ENCODE measurements at places on chromosomes 13 and 19. TPM values are rescaled to one million over a fixed set of nuclear protein-coding genes. Genes with fewer than 3 reads are reported as not detected.

Gene C19orf38
- 0.49 TPM for total RNA-seq

Gene RNF113B
- not detected for total RNA-seq

Gene SOX1
- not detected for total RNA-seq

- no peaks in the 10 kb centered on the region for H3K36me3 ChIP-seq
- H3K27ac ChIP-seq: no peak overlapping the region
- H3K4me3 ChIP-seq: no peak overlapping the region
Measured at GRCh38 chr19:13022859-13023636, 27.8 kb downstream of the NFIX start.

DNA sequence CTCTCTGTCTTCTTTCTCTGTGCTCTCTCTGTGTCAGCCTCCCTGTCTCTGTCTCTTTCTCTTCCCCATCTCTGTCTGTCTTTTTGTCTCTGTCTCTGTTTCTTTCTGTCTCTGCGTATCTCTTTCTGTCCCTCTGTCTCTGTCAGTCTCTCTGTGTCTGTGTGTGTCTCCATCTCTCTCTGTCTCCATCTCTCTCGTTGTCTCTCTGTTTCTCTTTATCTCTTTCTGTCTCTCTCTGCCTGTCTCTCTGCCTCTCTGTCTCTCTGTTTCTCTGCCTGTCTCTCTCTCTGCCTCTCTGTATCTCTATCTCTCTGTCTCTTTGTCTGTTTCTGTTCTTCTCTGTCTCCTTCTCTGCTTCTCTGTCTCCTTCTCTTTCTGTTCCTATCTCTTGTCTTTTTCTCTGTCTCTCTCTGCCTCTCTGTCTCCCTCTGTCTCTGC, 15.7 kb upstream of the TCF3 start:
- H3K36me3 ChIP-seq: no peaks in the 10 kb centered on the region
- no peak for DNase-seq
- H3K27ac ChIP-seq: no peak overlapping the region
- peaks cover 14% of the 10 kb centered on the region for H3K4me1 ChIP-seq

- H3K4me3 ChIP-seq: no peak overlapping the region
- H3K4me1 ChIP-seq: peaks cover 7% of the 10 kb centered on the region
- H3K36me3 ChIP-seq: no peaks in the 10 kb centered on the region
- no peak for DNase-seq
- H3K27me3 ChIP-seq: peaks cover 23% of the 10 kb centered on the region
Measured at GRCh38 chr19:55372316-55373081, 2.2 kb upstream of the IL11 start.

DNA sequence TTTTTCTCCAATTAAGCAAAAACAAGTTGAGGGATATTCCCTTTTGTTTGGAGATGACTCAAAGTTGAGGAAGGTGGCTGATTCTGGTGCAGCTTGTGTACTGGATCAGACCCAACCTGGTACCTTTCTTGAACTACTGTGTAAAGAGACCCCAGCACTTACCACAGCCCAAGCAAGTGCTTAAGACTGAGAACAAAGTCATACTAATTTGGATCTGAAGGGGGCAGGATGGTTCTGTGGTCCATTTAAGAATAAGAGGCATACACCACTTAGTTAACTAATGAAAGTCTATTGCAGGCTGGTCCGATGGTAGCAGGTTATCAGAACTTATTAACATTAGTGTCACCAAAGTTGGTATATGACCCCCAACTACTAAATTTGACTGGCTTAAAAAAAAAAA, 6.3 kb downstream of the THSD1 start:
- peaks cover 9% of the 10 kb centered on the region for H3K4me1 ChIP-seq
- no peak for DNase-seq
- no peak overlapping the region for H3K4me3 ChIP-seq
- no peaks in the 10 kb centered on the region for H3K36me3 ChIP-seq

GRCh38 chr13:109790942-109791605, 4.7 kb upstream of the IRS2 start:
- H3K27me3 ChIP-seq: no peaks in the 10 kb centered on the region
- H3K36me3 ChIP-seq: no peaks in the 10 kb centered on the region
- H3K27ac ChIP-seq: no peak overlapping the region
- peaks cover 26% of the 10 kb centered on the region for H3K4me1 ChIP-seq

- peaks cover 71% of the 10 kb centered on the region for H3K4me1 ChIP-seq
- H3K4me3 ChIP-seq: no peak overlapping the region
- no peaks in the 10 kb centered on the region for H3K27me3 ChIP-seq
- H3K27ac ChIP-seq: peak overlapping the region; percentile 35
- H3K36me3 ChIP-seq: no peaks in the 10 kb centered on the region
- peak; percentile 71 for DNase-seq
Measured at GRCh38 chr19:1851654-1852580, 3.6 kb upstream of the REXO1 start.

DNA sequence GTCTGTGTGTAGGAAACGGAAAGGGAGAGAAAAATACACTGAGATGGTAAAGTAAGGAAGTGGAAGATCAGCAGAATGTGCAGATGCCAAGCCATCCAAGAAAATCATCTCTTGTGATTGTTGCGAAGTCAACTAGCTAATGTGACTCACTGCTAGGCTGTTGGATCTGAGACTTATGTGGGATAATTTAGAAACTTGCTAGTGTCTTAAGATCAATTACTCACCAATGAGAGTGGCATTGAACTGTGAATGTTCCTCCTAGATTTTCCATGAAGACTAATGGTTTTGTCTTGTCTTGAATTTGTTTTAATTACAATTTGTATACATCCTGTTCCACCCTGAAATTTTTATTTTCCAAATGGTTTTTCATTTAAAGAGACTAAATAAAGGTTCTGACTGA, 771.6 kb downstream of the EFNB2 start:
- no peaks in the 10 kb centered on the region for H3K36me3 ChIP-seq
- DNase-seq: no peak
- no peak overlapping the region for H3K27ac ChIP-seq
- no peak overlapping the region for H3K4me3 ChIP-seq

DNA sequence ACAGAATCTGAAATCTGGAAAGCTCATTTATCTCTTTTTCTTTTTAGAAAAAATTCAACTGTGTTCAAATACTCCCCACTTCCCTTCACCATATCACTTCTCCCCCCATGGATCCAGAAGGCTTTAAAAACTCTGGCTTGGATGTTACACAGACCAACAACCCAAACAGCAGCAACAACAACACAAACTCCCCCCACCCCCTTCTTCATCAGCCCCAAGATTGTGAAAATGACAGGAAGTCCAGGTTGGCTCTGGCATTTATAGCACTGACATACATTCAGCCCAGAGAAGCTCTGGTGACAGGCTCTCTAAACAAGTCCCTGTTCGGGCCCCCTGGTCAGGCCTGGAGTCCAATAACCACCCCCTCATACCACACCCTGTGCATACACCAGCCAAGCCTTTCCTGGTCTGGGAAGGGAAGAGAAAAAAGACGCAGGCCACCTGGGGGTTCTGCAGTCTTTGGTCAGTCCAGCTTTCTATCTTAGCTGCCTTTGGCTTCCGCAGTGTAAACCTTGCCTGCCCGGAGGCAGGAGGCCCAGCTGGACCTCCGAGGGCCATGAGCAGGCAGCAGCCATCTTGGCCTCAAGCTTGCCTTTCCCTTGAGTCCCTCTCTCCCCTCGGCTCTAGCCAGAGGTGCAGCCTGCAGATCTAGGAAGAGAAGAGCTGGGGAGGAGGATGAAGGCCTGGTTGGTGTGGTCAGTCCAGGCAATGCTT, 6.8 kb downstream of the CDX2 start:
- DNase-seq: no peak
- H3K27ac ChIP-seq: no peak overlapping the region
- no peaks in the 10 kb centered on the region for H3K36me3 ChIP-seq

Measured in CD4-positive, alpha-beta memory T cell (primary cell).